ENCODE measurements at places on chromosomes 12 and 14.

DNA sequence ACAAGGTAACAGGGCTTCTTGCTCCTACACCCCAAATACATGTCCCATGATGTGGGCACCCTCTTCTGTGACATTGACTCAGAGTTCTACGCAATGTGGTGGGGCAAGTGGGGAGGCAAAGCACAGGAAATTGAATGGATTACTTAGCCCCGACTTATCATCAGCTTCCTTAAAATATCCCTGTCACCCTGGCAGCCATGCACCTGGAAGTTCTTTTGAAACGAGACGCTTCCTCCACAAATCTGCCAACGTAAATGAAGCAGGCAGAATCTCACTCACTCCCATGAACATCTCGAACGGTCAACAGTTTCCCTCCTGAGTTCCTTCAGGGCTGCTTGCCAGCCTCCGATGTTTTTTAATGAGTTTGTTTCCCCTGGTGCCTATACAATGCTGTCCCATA is 33.5 kb downstream of the RNFT2 start:
- DNase-seq, result no peak

DNA sequence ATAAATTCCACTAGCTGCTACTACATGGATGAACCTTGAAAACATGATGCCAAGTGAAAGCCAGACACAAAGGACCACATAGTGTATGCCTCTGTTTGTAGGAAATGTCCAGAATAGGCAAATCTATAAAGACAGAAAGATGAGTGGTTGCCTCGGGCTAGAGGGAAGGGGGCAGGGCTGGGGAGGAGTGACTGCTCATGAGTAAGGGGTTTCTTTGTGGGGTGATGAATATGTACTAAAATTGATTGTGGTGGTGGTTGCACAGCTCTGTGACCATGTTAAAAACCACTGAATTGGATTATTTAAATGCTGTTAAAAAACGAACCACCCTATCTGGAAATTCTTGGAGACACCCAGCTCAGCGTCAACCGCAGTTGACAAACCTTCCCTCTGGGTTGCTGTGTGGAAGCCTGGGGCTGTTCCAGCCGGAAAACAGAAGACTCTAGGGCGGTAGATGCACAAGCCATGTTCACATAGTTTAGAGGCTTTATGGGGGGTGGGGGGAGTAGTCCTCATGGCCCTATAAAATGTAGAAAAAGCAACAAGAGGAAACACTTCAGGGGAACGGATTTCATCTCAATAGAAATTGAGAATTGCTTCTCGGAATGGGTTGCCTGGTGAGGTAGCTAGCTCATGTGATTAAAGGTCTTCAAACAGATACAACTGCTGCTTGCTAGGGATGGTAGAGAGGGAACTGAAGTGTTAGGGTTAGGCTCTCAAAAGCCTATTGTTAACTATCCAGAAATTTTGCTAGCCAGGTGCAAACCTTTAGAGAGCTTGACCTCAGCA is 29.4 kb downstream of the RIN3 start:
- DNase-seq, result no peak

- peak; percentile 2 for DNase-seq
These were observed 165.1 kb downstream of the MON2 start for GRCh38 chr12:62631471-62632410.

- no peak for DNase-seq
These were observed 42.2 kb downstream of the TAOK3 start for GRCh38 chr12:118330421-118331018.

- no peak for DNase-seq
These were observed 133.9 kb downstream of the C12orf75 start for GRCh38 chr12:105464406-105464805.

- no peak for DNase-seq
These were observed 128.0 kb upstream of the EEA1 start for GRCh38 chr12:93056971-93057535.

DNA sequence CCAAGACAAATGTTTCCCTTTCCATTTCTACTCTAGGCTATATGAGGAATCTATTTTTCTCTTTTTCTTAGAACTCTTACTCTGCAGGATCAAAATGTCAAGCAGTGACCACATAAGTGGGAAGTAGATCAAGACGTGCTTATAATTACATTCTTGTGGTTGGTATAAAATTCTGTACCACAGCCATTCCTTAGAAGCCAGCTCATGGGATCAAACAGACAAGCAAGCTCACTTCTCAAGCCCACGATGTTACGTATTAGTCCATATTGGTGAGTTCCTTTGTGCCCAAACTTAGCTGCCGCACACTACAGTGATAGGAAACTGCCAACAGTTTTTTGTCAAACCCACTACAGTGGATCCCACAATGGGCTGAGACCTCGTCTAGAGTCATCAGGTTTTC is 53.4 kb downstream of the IFNG start:
- DNase-seq, result no peak

- DNase-seq, result no peak
These were observed 841 bp downstream of the GLI1 start for GRCh38 chr12:57460468-57460784.

All from stimulated activated naive CD4-positive, alpha-beta T cell treated with Interleukin-2 at 50 U/mL for 16 hours (primary cell).